A172 (cell line): ENCODE measurements at places on chromosomes 2 and 18.
A peak's percentile ranks its signal among the peaks of the same experiment; 100 is the strongest.

GRCh38 chr2:202599105-202599504 lies 35.7 kb upstream of the FAM117B start:
- no peak for DNase-seq

DNA sequence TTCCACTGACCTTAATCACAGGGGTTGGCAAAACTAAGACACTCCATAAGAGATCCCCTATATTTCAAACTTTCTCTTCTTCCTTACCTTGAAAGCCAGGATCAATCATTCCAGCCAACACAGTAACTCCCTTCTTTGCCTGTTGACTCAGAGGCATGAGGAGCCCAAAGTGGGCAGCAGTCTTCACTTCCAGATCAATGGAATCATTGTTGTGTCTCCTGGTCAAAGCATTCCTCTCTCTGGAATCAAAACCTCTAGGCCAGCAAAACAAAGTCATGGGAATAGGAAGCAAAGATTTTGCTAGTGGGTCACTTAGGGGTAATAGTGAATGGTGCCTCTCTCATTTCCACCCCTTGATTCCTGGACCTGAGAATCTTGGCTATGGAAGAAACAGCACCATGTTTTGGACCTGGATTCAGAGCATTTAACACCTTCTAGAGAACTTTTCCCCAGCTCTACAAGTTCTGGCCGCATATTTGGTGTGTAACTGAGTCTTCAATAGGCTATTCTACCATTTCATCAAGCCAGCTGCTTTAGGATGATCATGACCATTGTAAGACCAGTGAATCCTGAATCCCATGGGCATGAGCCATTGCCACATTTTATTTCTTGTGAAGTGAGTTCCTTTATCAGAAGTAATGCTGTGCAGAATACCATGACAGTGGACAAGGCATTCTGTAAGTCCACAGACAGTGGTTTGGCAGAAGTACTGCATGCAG lies 65.7 kb upstream of the SERPINE2 start:
- DNase-seq, result no peak

DNA sequence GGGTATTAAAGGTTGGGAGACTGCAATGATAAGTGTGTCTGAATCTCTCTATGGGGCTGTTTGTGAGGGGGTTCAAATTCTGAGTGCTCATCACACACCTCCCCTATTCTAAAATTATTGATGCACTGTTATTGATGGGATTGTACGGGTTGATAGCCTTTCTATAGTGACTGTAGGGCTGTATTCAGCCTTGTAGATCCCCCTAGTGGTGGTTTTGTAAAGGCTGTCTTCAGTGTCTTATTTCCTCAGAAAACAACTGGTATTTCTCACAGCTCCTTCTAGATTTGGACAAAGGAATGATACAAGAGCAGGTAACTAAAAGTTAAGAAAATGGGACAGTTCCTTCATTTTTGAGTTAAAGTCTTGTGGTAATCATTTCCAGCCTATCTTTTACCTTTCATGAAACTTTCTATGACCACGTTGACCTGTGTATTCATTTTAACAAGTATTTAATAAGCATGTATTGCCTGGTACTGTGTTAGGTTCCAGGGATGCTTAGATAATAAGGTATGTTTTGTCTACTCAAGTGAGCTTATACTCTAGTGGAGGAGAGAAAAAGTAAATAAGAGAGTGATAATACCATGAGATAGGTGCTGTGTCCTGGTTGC lies 21.2 kb downstream of the SMAD4 start:
- peak; percentile 20 for DNase-seq

- no peak for DNase-seq
Measured at GRCh38 chr2:3703757-3704355, 481 bp downstream of the DCDC2C start.

GRCh38 chr2:54588244-54588899 lies 132.2 kb downstream of the SPTBN1 start:
- DNase-seq, result no peak
